Placental pericyte (primary cell): ENCODE measurements at places on chromosomes 6 and 20. TPM values are rescaled to one million over a fixed set of nuclear protein-coding genes. Genes with fewer than 3 reads are reported as not detected.

Gene NFS1
- total RNA-seq, result 14.0 and 27.1 TPM in 2 replicates

Gene RIPOR3
- total RNA-seq, result 33.3 and 40.7 TPM in 2 replicates

Gene WFDC12
- total RNA-seq, result not detected in 2 replicates

Gene SLC52A3
- not detected in 2 replicates for total RNA-seq

Gene MLN
- not detected in 2 replicates for total RNA-seq

Gene DHX35
- 8.5 and 12.6 TPM in 2 replicates for total RNA-seq

Gene HSPA1A
- total RNA-seq, result 81.4 and 101 TPM in 2 replicates

Gene C2
- 0.29 and 14.2 TPM in 2 replicates for total RNA-seq

Gene PRR18
- not detected in 2 replicates for total RNA-seq

Gene USP49
- total RNA-seq, result 2.0 and 2.8 TPM in 2 replicates

Gene TOX2
- 9.0 and 10.5 TPM in 2 replicates for total RNA-seq

Gene C20orf144
- total RNA-seq, result 0.14 and 0.22 TPM in 2 replicates

Gene SAPCD1
- total RNA-seq, result 0.44 and 1.1 TPM in 2 replicates

Gene SPATS1
- 0.14 TPM in 1 of 2 replicates, not detected in the other for total RNA-seq

Gene CALHM4
- total RNA-seq, result 0.14 TPM in 1 of 2 replicates, not detected in the other

Gene WFDC5
- not detected in 2 replicates for total RNA-seq

Gene MOCS1
- 11.6 and 13.3 TPM in 2 replicates for total RNA-seq

Gene EZR
- 195 and 210 TPM in 2 replicates for total RNA-seq

Gene SRSF12
- total RNA-seq, result under 0.01 TPM in 1 of 2 replicates, not detected in the other

Gene GABRR1
- total RNA-seq, result not detected in 2 replicates

Gene GFRA4
- total RNA-seq, result not detected in 2 replicates

Gene ID1
- total RNA-seq, result 31.3 and 47.0 TPM in 2 replicates

Gene SUMO4
- 1.5 and 2.3 TPM in 2 replicates for total RNA-seq

Gene FLRT3
- 4.4 and 43.1 TPM in 2 replicates for total RNA-seq

Gene BEND6
- 2.8 and 6.9 TPM in 2 replicates for total RNA-seq

Gene BCAS1
- total RNA-seq, result under 0.01 TPM in 1 of 2 replicates, not detected in the other

Gene APCDD1L
- total RNA-seq, result 3.5 and 30.2 TPM in 2 replicates

Gene SSTR4
- total RNA-seq, result not detected in 2 replicates

Gene SIRPD
- not detected in 2 replicates for total RNA-seq

Gene TRIM10
- not detected in 2 replicates for total RNA-seq

Gene ADTRP
- total RNA-seq, result 2.4 and 2.8 TPM in 2 replicates

Gene CCN2
- total RNA-seq, result 96.1 and 283 TPM in 2 replicates

Gene EIF6
- 149 and 187 TPM in 2 replicates for total RNA-seq

Gene ELOVL2
- total RNA-seq, result 0.43 and 32.8 TPM in 2 replicates
